ENCODE measurements at places on chromosomes 13 and 19.

- no peak overlapping the region for H3K4me3 ChIP-seq
- no peaks in the 10 kb centered on the region for H3K4me1 ChIP-seq
- DNase-seq, result no peak
- H3K36me3 ChIP-seq, result no peaks in the 10 kb centered on the region
- no peaks in the 10 kb centered on the region for H3K27me3 ChIP-seq
These were observed 198.6 kb downstream of the TEX29 start for GRCh38 chr13:111519041-111519440.

- no peak for DNase-seq
- no peaks in the 10 kb centered on the region for H3K27me3 ChIP-seq
- H3K36me3 ChIP-seq, result peaks cover 62% of the 10 kb centered on the region
- H3K27ac ChIP-seq, result no peak overlapping the region
These were observed 184.0 kb downstream of the KDM4B start for GRCh38 chr19:5152767-5153532.

GRCh38 chr13:88926890-88927502, 1255.8 kb downstream of the SLITRK5 start:
- DNase-seq, result no peak
- H3K27me3 ChIP-seq, result no peaks in the 10 kb centered on the region
- H3K4me3 ChIP-seq, result no peak overlapping the region
- H3K4me1 ChIP-seq, result no peaks in the 10 kb centered on the region

DNA sequence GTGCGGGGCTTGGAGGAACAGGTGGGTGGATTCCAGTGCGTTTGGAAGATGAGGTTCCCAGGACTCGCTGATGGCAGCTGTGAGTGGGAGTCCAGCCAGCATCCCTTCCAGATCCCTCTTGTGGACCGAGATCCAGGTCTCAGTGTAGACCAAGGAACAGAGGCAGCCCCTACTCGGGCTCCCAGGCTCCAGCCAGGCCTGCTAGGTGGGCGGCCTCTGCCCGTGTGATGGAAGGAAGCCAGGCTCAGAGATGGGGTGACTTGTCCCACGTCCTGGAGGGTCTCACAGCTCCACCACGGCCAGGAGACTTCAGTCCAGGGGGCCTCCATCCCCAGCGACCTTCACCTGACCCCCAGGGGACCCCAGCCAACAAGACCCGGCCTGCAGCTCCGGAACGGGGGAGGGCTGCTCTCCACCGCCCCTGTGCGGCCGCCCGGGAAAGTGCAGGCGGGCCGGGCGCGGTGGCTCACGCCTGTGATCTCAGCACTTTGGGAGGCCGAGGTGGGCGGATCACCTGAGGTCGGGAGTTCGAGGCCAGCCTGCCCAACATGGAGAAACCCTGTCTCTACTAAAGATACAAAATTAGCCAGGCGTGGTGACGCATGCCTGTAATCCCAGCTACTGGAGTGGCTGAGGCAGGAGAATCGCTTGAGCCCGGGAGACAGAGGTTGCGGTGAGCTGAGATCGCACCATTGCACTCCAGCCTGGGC, 729 bp upstream of the MADCAM1 start:
- H3K4me1 ChIP-seq, result peaks cover 16% of the 10 kb centered on the region
- no peak overlapping the region for H3K4me3 ChIP-seq
- no peak overlapping the region for H3K27ac ChIP-seq
- peaks cover 18% of the 10 kb centered on the region for H3K27me3 ChIP-seq
- H3K36me3 ChIP-seq, result no peaks in the 10 kb centered on the region

DNA sequence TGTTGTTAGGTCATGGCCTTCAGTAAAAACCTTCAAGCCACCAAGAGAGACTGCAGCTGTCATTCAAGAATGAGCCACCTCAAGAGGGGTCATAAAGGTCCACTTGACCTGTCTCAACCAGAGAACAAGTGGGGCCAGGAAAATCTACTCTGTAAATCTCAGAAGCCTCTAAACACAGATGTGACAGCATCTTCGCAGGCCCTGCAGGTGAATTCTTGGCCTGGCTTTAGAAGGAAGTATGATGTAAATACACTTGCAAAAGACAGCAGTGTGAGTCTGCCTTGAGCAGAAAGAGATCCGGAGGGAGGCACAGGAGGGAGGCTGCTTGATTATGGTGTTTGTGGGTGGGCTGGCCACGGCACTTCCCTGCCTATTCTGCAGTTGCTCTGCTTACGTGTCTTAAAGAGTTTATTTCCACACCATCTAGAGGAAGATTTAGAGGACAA, 1082.9 kb downstream of the UQCRFS1 start:
- H3K36me3 ChIP-seq, result no peaks in the 10 kb centered on the region
- H3K27ac ChIP-seq, result peak overlapping the region; percentile 44
- H3K4me3 ChIP-seq, result no peak overlapping the region
- DNase-seq, result no peak
- peaks cover 8% of the 10 kb centered on the region for H3K27me3 ChIP-seq
